ENCODE measurements at places on chromosomes 12 and 14.
A peak's percentile ranks its signal among the peaks of the same experiment; 100 is the strongest.

- DNase-seq = no peak
Measured at GRCh38 chr12:89448951-89449371, 75.6 kb downstream of the GALNT4 start.

GRCh38 chr12:90167518-90168208, 459.0 kb upstream of the ATP2B1 start:
- DNase-seq = no peak

DNA sequence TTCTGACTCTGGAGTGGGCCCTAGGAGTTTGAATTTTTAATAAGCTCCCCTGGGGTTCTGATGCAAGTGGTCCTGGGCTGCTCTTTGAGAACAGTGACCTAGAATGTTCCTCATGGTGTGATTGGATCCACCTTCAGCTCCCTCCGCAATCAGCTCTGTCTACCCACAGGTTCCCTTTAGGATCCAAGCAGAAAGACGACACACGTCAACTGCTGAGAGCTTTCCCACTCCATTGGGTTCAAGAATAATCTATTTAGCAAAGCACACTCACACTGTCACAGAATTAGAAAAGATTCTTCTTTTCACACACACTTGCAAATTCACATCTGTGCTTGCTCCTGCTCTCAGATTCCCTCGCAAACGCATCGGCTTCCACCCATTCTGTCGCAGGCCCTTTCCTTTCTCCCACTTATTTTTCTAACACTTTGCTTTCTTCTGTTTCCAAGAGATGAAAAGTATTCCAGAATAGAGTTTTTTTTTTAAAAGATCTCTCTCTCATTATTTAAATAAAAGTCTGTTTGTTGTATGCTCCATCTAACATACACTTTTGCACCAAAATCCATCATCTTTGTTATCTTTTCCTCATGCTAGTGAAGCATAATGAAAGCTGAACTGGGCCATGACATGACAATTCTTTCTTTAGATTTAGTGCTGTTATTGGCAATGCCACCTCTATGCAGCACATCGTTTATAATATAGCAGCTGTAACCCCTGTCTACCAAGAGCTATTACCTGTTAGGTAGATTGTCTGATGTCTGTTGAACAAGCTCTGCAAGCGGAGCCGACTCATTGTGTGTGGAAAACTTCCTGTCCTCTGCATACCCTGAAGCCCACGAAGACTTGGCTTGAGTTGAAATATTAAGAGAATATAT, 73.1 kb downstream of the CACNA1C start:
- no peak for DNase-seq

DNA sequence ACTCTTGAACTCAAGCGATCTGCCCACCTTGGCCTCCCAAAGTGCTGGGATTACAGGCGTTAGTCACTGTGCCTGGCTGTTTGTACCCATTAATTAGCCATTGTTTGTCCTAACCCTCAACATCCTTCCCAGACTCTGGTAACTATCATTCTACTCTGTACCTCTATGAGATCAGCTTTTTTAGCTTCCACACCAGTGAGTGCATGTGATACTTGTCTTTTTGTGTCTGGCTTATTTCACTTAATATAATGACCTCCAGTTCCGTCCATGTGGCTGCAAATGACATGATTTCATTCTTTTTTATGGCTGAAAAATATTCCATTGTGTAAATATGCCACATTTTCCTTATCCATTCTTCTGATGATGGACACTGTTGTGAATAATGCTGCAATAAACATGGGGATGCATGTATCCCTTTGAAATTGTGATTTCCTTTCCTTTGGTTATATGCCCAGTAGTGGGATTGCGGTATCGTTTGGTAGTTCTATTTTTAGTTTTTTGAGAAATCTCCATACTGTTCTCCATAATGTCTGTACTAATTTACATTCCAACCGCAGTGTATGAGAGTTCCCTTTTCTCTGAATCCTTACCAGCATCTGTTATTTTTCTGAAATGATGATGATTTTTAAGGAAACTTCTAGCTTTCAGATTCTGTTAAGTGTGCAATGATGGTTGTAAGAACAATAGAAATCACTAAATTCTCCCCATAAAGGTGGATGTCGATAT, 6.7 kb upstream of the PPP4R3A start:
- no peak for DNase-seq

- DNase-seq = peak; percentile 37
Measured at GRCh38 chr12:6700646-6701051, at the start of gene PIANP. PIANP (minus strand) TSS chr12:6700815; CDS start chr12:6698061, 2,754 bp downstream.
